GM23248 (cell line): ENCODE measurements at places on chromosomes 11 and 22. TPM values are rescaled to one million over a fixed set of nuclear protein-coding genes. Genes with fewer than 3 reads are reported as not detected.

Gene OR10G8
- total RNA-seq, result not detected in 2 replicates

Gene KRTAP5-8
- not detected in 2 replicates for total RNA-seq

Gene FOSL1
- 80.6 and 88.9 TPM in 2 replicates for total RNA-seq

- no peak for DNase-seq
- no peaks in the 10 kb centered on the region for H3K36me3 ChIP-seq
- no peak overlapping the region for H3K4me3 ChIP-seq
- H3K27me3 ChIP-seq, result peaks cover 16% of the 10 kb centered on the region
Measured at GRCh38 chr11:70470127-70470526, 71.8 kb downstream of the CTTN start.

DNA sequence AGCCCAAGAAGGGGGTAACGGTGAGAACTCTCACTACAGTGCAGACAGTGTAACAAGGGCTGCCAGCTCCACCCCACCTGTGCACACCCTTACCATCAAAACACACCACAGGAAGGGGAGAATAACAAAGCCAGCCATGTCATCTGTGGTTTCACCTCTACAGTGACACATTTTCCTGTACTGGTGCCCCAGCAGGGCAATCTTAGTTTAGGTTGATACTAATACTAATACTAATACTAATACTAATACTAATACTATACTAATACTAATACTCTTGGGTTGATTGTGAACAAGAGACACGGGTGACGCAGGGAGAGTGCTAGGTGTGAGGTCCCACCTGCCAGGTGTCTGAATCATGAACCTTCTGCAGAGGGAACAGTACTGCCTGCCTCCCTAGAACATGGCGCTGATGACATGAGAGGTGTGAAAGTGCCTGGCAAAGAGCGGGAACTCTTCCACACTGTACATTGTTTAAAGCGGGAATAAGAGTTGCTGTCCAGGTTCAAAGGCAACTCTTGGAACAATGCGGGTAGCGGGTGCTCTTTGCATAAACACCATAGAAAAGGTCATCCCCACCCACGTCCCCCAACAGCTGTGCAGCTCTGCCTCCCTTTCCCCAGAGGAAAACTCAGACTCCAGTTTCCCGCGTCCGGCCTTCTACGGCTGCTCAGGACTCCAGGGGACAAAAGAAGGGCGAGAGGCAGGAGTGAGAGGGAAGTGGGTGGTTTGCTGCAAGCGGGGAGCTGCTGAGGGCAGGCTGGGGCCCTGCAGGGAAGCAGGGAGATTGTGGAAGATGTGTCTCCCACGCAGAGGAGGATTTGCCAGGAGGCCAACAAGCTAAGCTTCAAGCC lies 25.0 kb upstream of the TMPRSS4 start:
- H3K27me3 ChIP-seq, result peaks cover 6% of the 10 kb centered on the region; the same call in 1 of the 2 replicates
- no peak overlapping the region for H3K4me3 ChIP-seq
- no peak for DNase-seq
- no peak overlapping the region for H3K27ac ChIP-seq

GRCh38 chr22:37533995-37534394 lies 14.8 kb upstream of the CARD10 start:
- DNase-seq, result peak; percentile 86
- H3K27me3 ChIP-seq, result no peaks in the 10 kb centered on the region
- no peaks in the 10 kb centered on the region for H3K36me3 ChIP-seq
- H3K27ac ChIP-seq, result no peak overlapping the region
- H3K4me3 ChIP-seq, result no peak overlapping the region
- peaks cover 14% of the 10 kb centered on the region for H3K4me1 ChIP-seq

- no peak overlapping the region for H3K4me3 ChIP-seq
- no peak for DNase-seq
- no peaks in the 10 kb centered on the region for H3K27me3 ChIP-seq
- H3K27ac ChIP-seq, result no peak overlapping the region
- peaks cover 11% of the 10 kb centered on the region for H3K4me1 ChIP-seq
- H3K36me3 ChIP-seq, result no peaks in the 10 kb centered on the region
Measured at GRCh38 chr22:46824344-46824909, 62.0 kb downstream of the TBC1D22A start.

DNA sequence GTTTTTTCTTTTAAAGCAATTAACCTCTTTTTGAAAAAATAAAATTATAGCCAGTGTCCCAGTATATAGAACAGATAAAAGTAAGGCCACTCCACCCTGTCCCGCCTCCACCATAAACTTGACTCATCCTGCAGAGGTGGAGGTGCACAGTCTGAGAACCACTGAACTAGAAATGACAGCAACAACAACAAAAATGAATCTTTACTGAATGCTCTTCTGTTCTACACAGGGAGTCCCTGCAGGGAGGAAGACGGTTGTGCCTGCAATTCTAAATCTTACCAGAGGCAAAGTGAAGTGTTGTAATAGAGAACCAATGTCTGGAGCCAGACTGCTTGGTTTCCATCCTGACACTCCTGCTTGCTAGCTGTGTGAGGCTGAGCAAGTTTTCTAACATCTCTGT lies 162.3 kb downstream of the FBXO7 start:
- H3K27me3 ChIP-seq, result no peaks in the 10 kb centered on the region
- no peaks in the 10 kb centered on the region for H3K4me1 ChIP-seq
- H3K27ac ChIP-seq, result no peak overlapping the region
- no peaks in the 10 kb centered on the region for H3K36me3 ChIP-seq
- DNase-seq, result peak; percentile 36

DNA sequence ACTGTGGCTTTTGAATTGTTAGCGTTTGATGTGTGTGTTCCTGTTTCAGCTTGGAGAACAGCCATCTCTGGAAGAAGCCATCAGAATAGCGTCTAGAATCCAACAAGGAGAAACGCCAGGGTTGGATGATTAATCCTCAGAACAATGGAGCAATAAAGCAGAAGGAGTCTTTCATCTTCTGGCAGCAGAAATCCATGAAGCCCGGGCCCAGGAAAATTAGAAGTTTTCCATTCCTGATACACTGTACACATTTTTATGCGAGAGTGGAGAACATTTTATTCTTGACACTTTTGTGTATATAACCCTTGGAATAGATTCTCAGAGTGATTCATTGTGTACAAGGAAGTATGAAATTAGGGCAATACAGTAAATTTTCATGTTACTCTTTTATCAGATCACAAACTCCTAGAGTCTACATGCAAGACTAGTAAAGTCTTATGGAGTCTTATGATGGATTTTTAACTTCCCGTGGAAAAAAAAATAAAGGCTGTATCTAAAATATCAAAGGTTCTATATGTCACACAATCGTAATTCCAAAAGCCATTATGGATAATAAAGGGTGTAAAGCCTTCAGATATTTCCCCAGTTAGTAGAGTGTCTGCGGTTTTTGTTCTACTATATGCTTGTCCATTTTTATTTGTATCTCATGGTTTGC lies 45.9 kb upstream of the WEE1 start:
- H3K36me3 ChIP-seq, result no peaks in the 10 kb centered on the region
- H3K4me3 ChIP-seq, result peak overlapping the region; percentile 37
- DNase-seq, result peak; percentile 91

DNA sequence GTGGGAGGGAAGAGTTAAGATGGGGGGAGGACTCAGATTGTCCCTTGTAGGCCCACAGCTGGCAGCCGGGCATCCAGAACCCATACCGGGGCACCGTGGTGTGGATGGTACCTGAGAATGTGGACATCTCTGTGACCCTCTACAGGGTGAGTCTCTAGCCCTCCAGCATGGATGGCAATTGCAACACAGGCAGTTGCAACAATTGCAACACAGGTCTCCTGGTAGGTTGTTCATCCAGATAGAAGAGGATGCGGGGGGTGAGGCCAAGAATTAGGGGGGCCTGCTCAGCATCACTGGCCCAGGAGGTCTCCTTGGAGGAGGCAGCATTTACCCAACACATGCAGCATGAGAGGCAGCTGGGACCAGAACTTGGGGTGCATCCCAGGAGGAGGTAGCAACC lies 3.4 kb downstream of the EHBP1L1 start:
- DNase-seq, result no peak
- no peaks in the 10 kb centered on the region for H3K27me3 ChIP-seq
- peaks cover 14% of the 10 kb centered on the region for H3K4me1 ChIP-seq
- H3K36me3 ChIP-seq, result peaks cover 6% of the 10 kb centered on the region; the same call in 1 of the 2 replicates
- no peak overlapping the region for H3K4me3 ChIP-seq

GRCh38 chr11:72336163-72336562 lies 92.2 kb upstream of the PHOX2A start:
- no peaks in the 10 kb centered on the region for H3K27me3 ChIP-seq
- H3K4me1 ChIP-seq, result no peaks in the 10 kb centered on the region
- no peaks in the 10 kb centered on the region for H3K36me3 ChIP-seq
- no peak overlapping the region for H3K27ac ChIP-seq
- no peak for DNase-seq

DNA sequence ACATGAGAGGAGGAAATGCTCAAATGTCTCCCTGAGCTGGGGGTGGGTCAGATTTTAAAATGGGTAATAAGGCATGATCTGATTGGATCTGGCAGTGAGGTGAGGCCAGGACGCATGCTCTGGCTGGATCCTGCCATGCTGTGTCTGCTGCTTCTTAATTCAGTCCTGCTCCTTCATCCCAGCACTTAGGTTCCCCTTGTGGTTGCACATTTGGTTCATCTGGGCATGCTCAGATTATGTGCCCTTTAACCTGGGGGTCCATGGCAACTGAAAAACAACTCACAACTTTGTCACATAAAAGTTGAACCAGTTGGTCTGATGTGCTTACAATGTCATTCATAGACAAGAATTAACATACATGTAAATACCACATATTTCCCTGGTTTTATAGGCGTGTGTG lies 67.9 kb downstream of the PIWIL4 start:
- no peak for DNase-seq
- H3K27me3 ChIP-seq, result no peaks in the 10 kb centered on the region
- peaks cover 15% of the 10 kb centered on the region for H3K4me1 ChIP-seq
- H3K36me3 ChIP-seq, result no peaks in the 10 kb centered on the region
- H3K27ac ChIP-seq, result no peak overlapping the region
- H3K4me3 ChIP-seq, result no peak overlapping the region

DNA sequence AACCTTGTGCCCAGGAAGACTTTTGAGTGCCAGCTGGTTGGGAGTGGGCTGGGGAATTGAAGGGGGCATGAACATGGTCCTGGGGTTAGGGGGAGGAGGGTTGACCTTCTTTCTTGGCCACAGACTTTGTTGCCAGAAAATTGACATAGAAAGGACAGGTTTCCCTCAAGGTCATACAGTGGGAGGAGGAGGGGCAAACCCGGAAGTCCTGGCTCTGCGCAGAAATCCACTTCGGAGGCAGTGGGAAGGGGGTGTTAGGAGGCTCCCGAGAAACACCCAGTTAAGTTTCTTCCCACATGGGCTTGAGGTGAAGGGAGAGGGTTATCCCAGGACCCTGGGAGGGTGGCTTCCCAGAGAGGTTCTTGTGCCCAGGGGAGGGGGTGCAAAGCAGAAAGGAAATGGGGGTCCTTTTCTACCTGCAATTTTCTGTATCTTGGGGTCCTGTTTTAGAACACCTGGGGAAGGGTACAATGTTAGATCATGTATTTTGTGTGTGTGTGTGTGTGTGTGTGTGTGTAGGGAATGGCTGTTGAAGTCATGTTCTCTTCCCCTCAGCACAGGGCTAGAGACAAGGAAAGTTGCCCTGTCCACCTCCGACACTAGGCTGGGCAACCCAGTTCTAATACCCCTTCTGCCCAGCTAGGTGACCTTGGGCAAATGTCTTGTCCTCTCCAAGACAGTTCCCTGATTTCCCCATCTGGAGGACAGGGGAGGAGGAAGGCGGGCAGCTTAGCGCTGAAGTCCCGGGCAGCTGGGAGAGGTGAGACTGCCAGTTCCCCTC lies 1.1 kb downstream of the PVALB start:
- peaks cover 89% of the 10 kb centered on the region for H3K27me3 ChIP-seq
- H3K4me3 ChIP-seq, result no peak overlapping the region
- no peak overlapping the region for H3K27ac ChIP-seq
- H3K36me3 ChIP-seq, result no peaks in the 10 kb centered on the region
- DNase-seq, result no peak
- H3K4me1 ChIP-seq, result no peaks in the 10 kb centered on the region

GRCh38 chr22:27420195-27420816 lies 381.2 kb downstream of the MN1 start:
- no peaks in the 10 kb centered on the region for H3K36me3 ChIP-seq
- peak; percentile 30 for DNase-seq
- no peak overlapping the region for H3K4me3 ChIP-seq
- H3K4me1 ChIP-seq, result peaks cover 15% of the 10 kb centered on the region
- H3K27ac ChIP-seq, result no peak overlapping the region; the same call in 1 of the 2 replicates
- no peaks in the 10 kb centered on the region for H3K27me3 ChIP-seq

GRCh38 chr11:128553662-128554362 lies 33.5 kb downstream of the ETS1 start:
- peaks cover under 1% of the 10 kb centered on the region for H3K4me1 ChIP-seq
- no peaks in the 10 kb centered on the region for H3K36me3 ChIP-seq
- no peak overlapping the region for H3K27ac ChIP-seq
- no peaks in the 10 kb centered on the region for H3K27me3 ChIP-seq
- H3K4me3 ChIP-seq, result no peak overlapping the region
